ENCODE measurements at places on chromosomes 2 and 18. TPM values are rescaled to one million over a fixed set of nuclear protein-coding genes. Genes with fewer than 3 reads are reported as not detected.

STARD6 gene
- total RNA-seq: 0.51 TPM

SLC5A7 gene
- not detected for total RNA-seq

ELOA2 gene
- not detected for total RNA-seq

ITGB6 gene
- total RNA-seq: 58.6 TPM

CTNNA2 gene
- not detected for total RNA-seq

UGT1A9 gene
- not detected for total RNA-seq

ASAP2 gene
- 21.3 TPM for total RNA-seq

CCL20 gene
- 17.5 TPM for total RNA-seq

ICA1L gene
- total RNA-seq: 1.1 TPM

SERPINB13 gene
- total RNA-seq: 44.9 TPM

MC4R gene
- not detected for total RNA-seq

MBD2 gene
- total RNA-seq: 56.6 TPM

IL36B gene
- total RNA-seq: not detected
